DMS53 (cell line): ENCODE measurements at places on chromosomes 4 and X.

- DNase-seq, result peak; percentile 88
These were observed 632 bp upstream of the PCDH7 start for GRCh38 chr4:30719454-30720020.

DNA sequence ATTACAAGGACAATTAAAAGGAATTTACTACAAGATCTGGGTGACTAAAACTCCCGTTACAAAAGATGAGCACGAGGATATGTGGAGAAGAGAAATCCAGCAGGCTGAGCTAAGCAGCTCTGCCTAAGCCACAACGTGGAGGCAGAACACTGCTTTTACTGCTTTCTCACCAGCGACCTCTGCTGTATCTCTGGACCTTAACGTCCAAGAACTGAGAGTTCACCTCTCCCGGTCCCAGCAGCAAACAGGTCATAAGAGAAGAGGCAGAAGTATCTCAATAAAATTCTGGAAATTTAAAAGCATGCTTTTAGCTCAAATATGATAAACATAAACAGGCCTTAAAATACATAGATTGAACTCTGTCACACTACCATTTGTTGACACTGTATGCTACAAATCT lies 81.0 kb downstream of the ADGRA3 start:
- DNase-seq, result peak; percentile 81

DNA sequence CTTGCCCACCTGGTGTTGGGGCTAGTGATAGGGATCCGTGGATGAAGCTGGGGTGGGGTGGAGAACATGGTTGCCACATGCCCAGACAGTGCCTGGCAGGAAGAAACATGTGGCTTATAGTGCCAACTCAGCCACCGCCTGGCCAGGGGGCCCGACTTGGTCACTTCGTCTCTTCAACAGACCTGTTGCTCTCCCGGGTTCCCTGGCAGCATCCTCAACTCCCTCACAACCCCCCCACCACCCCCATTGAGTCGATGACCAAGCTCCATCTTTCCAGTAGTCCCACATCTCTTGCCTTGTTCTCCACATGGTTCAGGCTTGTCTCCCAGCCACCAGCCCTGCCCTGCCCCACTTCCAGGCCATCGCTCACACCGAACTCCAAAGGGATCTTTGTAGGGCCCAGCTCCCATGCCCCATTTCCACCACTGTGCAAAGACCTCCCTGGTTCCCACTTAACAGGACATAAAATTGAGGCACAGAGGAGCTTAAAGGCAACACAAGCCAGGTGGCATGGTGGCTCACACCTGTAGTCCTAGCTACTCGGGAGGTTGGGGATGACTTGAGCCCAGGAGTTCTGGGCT lies 7.8 kb downstream of the PNCK start:
- no peak for DNase-seq

- no peak for DNase-seq
These were observed 552.6 kb downstream of the INPP4B start for GRCh38 chr4:142293536-142293935.

DNA sequence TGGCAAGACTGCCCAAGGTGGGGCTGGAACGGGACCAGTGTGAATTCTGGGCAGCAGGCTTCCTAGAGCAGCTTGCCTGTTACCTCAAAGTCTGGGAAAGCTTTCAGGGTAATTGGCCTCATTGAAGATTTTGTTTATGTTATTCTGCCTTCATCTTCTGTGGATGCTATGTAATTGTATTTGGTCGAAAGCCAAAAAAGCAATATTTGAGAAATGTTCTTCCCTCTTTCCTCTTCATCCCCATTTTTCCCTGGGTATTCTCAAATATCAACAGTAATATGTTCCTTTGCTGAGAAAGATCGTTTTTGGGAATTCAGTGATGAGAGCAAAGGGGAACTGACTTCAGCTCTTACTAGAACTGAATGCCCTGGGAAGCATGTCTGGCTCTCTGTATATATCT lies 12.9 kb downstream of the TMEM131L start:
- no peak for DNase-seq

- DNase-seq, result peak; percentile 73
These were observed 23.5 kb downstream of the INTS6L start for GRCh38 chrX:135543924-135544323.

GRCh38 chrX:136476501-136476900 lies 11.2 kb upstream of the BRS3 start:
- no peak for DNase-seq

- DNase-seq, result no peak
These were observed 102.5 kb downstream of the FNIP2 start for GRCh38 chr4:158871335-158871724.

GRCh38 chrX:18769364-18769763 lies 61.9 kb downstream of the PPEF1 start:
- DNase-seq, result no peak
